HT1080 (cell line): ENCODE measurements at places on chromosomes 16 and 17. TPM values are rescaled to one million over a fixed set of nuclear protein-coding genes. Genes with fewer than 3 reads are reported as not detected.

DNA sequence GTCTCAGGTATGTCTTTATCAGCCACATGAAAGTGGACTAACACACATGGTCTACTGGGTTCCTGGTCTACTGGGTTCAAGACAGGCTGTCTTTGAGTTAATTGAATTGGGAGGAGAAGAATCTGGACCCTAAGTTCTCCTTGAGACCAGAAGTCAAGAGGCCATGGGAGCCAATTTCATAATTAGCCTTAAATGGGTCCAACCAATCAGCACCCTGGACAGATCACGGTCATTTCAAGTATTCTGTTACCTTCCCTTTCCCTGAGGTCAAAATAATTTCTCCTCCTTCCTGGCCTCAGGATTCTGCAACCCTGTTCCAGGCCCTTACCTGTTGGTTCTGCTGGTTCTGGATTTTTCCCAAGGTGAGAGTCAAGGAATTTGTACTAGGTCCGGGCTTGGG lies 23.8 kb downstream of the OSBPL7 start:
- DNase-seq: no peak

DNA sequence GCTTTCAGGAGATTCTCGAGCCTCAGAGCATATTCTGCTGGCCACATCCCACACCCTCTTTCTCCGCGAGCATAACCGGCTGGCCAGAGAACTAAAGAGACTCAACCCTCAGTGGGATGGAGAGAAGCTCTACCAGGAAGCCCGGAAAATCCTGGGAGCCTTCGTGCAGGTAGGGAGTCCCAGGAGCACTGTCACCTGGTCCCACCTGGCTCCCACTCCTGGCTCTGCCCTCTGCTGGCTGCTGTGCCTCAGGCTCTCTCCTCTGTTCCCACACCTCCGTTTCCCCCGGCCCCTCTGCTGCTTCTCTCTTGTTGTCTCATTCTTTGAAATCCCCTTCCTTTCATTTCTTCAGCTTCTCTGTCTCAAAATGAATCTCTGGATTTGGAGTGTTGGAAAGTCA lies 16.4 kb downstream of the LPO start:
- no peak for DNase-seq

DNA sequence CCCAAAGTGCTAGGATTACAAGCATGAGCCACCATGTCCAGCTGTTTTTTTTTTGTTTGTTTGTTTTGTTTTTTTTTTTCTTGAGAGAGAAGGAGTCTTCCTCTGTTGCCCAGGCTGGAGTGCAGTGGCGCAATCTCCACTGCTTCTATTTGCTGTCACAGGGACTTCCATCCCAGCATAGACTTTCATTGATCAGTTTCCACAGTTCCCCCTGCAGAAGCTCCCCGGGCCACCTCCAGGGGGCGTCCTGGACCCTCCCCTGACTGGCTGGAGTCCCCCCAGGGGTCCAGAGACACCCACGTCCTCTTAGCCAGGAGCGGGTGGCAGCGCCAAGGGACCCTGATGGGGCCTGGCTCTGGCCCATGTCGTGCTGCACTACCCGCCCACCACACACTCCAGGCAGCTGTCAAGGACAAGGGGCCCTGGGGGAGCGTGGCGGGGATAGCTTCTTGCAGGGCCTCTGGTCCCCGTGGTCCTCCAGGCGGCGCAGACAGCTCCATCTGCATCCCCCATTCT lies 3.1 kb upstream of the NPW start:
- DNase-seq: no peak

- no peak for DNase-seq
These were observed 16.4 kb downstream of the NDEL1 start for GRCh38 chr17:8451933-8452614.

- peak; percentile 10 for DNase-seq
These were observed 534.1 kb downstream of the WWOX start for GRCh38 chr16:78633551-78633950.

GRCh38 chr16:11047057-11047456 lies 102.7 kb downstream of the CLEC16A start:
- no peak for DNase-seq

DNA sequence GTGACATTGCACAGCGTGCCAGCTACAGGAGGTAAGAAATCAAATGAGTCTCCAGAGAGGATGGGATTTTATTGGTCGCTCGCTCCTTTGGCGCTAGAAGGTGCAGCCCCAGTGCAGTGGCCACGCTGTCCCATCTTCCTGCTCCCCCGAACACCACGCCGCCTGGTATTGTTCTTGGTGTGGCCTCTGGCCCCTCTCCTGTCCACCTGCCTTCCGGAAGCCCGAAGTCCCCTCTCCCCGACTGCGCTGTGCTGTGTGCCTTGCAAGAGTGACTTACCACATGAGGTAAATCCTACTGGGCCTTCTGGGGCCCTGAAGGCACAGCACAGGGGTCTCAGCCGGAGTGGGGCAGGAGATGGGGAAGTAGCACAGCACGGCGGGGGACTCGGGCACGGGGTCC lies 58.2 kb downstream of the MARCHF10 start:
- no peak for DNase-seq

DNA sequence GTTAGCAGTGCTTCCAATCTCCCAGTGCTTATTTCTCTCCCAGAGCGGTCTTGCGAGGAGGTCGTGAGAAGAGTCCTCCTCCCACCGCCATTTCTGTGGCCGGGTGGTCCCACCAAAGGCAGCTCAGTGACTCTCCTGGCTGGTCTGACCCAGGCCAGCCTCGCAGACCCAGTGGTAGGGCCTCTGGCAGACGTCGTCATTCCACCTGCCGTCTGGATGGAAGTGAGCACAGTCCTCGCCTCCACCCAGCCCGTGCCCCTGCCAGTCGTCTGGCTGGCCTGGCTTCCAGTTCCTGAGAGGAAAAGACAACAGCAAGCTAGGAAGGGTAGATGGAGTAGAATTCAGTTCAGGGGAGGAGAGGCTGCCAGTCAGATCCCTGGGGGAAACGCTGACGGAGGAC lies 5.1 kb downstream of the CLEC10A start:
- DNase-seq: no peak

GRCh38 chr16:89921702-89922476 lies 1.3 kb upstream of the TUBB3 start:
- peak; percentile 95 for DNase-seq

- no peak for DNase-seq
These were observed 1.7 kb downstream of the PIK3R6 start for GRCh38 chr17:8865811-8866210.

PRR29 gene
- total RNA-seq: 0.08 and 0.47 TPM in 2 replicates

HBZ gene
- not detected in 2 replicates for total RNA-seq

SECTM1 gene
- total RNA-seq: 0.24 TPM in 1 of 2 replicates, not detected in the other

TBC1D3C gene
- total RNA-seq: not detected in 2 replicates

CACNG3 gene
- total RNA-seq: not detected in 2 replicates

DOC2B gene
- not detected in 2 replicates for total RNA-seq

RRAD gene
- total RNA-seq: 0.13 TPM in 1 of 2 replicates, not detected in the other

KRT40 gene
- total RNA-seq: not detected in 2 replicates
